Stimulated activated CD4-positive, alpha-beta T cell treated with anti-CD3 and anti-CD28 coated beads, Interleukin-1b, Interleukin-23, amount 100 ng/mL, for 48 hours (primary cell): ENCODE measurements at places on chromosomes 1 and 21.

- DNase-seq: no peak
These were observed 27.8 kb downstream of the TMEM53 start for GRCh38 chr1:44646261-44647110.

DNA sequence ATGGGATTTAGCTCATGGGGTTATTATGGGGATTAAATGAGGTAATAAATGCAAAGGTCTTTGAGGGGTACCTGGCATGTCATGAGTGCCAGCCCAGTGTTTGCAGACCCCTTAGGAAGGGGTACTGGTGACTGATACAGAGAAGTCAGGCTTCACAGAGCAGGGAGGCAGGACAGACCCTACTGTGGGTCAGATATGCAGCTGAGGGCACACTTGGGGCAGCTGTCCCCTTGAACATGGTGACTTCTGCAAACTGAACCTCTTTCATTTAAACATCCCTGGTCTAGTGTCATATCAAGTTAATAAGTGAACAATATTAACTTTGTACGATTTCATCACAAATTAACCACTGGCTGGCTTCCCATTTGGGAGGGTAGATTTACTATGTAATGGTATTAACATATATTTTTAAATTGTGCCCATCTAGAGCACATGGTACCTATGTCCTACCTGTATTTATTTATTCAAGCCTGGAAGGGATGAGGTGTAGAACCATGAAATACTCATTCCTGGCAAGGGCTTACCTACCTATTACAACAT, 25.9 kb downstream of the STPG1 start:
- no peak for DNase-seq

GRCh38 chr1:160830321-160831153, 32.1 kb downstream of the CD244 start:
- peak; percentile 74 for DNase-seq

GRCh38 chr1:186518395-186518794, 57.5 kb upstream of the PDC start:
- no peak for DNase-seq

- no peak for DNase-seq
These were observed 361.0 kb downstream of the SETD4 start for GRCh38 chr21:35699361-35699760.

- DNase-seq: no peak
These were observed 60.9 kb downstream of the AK5 start for GRCh38 chr1:77342745-77343144.

DNA sequence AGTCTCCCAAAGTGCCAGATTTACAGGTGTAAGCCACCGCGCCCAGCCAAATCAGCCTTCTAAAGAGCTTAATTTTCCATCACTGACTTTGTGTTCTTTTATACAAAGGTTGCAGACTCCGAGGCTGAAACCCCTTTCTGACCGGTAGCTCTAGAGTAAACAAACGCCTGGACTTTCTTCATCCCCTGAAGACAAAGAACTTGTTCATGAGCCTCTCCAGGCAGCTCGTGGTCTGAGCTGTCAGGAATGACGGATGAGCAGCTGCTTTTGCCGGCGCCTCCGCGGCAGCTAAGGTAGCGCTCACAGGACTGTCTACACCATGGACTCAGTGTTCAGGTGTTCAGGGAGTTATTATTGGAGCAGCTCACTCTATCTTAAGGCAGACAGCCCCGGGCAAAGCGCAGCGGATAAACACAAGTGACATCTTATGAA, 128.5 kb upstream of the ERRFI1 start:
- DNase-seq: no peak

- DNase-seq: no peak
These were observed 37.6 kb downstream of the FCRL2 start for GRCh38 chr1:157739229-157739901.

- no peak for DNase-seq
These were observed 1.4 kb downstream of the DVL1 start for GRCh38 chr1:1347663-1348419.

GRCh38 chr21:34892209-34892608, 156.9 kb downstream of the RUNX1 start:
- DNase-seq: no peak

DNA sequence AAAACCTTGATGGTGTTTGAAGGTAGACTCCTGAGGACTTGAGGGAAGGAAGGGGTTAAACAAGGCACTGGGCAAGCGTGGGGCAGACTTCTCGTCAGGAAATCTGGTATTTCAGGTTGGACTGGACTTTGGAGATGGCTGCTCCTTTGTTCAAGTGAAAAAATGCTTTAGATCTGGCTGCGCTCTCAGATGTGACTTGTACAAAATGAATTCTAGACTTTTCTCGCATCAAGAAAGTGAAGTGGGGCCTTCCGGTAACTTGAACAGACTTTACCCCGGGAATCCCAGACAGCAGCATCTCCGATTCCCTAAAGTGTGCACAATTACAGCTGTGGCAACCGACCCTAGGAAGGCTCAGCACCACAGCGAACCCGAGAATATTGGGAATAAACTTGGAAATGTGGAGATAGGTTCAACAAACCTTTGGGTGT, 44.3 kb upstream of the ERRFI1 start:
- DNase-seq: no peak

GRCh38 chr1:14555091-14555490, 43.4 kb upstream of the KAZN start:
- DNase-seq: no peak

DNA sequence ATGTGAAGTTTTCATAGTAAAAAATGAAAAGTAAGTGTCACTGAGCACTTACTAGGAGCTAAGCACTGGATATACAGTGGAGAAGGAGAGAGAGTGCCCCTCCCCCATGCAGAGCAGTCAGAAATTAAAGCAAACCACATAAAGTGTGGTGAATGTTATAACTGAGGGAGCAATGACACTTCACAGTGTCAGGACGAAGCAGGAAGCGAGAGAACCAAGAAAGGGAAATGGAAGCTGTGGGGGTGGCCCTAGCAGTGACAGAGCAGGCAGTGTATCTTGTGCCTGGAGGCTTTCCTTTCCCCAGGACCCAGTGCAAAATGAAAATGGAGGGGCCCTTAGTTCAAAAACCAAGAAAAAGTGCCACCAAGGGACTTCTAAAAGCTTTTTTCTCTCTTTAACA, 21.5 kb upstream of the RCAN3 start:
- peak; percentile 73 for DNase-seq

GRCh38 chr21:34648739-34649297, 20.0 kb upstream of the CLIC6 start:
- DNase-seq: no peak

DNA sequence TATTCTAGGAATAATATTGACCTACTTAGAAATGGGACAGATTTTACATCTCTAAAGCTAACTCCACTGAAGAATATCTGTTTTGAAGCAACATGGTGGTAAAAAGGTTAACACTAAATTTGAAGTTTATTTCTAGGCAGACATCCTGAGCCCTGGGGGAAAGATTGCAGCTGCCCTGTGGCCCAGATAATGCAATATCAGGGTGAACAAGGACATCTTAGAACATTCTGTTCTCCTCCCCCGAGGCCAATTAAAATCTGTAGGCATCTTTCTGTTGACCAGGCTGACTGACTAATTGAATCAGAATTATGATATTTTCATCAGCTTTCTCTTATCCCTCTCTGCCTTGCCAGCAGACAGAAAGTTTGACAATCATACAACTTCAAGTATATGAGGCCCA, 149.8 kb upstream of the DUSP10 start:
- DNase-seq: no peak

- no peak for DNase-seq
These were observed 78.7 kb upstream of the PLPPR5 start for GRCh38 chr1:99083338-99083737.

GRCh38 chr1:111275079-111275478, 15.6 kb upstream of the CHIA start:
- DNase-seq: peak; percentile 49

DNA sequence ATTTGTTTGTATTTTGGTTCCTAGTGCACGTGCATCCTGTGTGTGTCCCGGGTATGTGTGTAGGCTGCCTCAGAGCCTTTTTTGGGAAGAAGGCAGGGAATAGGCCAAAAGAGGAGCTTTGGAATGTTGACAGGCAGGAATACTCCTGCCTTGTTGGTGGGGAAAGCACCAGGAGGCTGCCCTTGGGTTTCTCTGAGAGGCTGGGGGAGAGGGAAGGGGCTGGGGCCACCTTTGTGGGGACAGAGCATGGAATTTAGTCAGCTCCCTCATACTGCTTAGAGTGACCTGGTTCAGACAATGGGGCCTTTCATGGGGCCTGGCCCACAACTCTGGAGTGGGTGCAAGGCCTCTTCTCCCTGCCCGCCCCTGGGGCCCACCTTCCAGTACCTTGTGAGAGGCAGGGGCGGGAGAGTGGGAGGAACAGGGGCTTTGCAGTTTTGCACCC, 31.3 kb downstream of the ACOT11 start:
- DNase-seq: no peak

DNA sequence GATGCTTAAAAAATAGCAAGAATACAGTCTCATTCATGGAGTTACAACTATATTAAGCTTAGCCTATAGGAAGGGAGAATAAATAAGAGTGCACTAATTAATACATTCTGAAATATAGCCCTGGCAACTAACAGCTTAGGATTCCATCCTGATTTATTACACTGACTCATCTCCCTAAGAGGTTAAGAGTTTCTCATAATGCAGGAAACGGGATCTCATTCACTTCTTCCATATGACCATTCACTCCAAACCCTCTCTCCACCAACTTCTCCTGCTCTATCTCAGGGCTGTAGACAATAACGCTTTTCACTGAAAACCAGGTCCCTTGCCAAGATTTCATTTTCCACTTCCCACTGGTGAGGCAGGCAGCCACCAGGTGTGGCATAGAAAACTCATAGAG, 168.5 kb upstream of the PLD5 start:
- no peak for DNase-seq

GRCh38 chr21:39662411-39662953, 49.7 kb downstream of the B3GALT5 start:
- DNase-seq: no peak

GRCh38 chr1:22780696-22781095, 70.1 kb downstream of the EPHB2 start:
- no peak for DNase-seq

DNA sequence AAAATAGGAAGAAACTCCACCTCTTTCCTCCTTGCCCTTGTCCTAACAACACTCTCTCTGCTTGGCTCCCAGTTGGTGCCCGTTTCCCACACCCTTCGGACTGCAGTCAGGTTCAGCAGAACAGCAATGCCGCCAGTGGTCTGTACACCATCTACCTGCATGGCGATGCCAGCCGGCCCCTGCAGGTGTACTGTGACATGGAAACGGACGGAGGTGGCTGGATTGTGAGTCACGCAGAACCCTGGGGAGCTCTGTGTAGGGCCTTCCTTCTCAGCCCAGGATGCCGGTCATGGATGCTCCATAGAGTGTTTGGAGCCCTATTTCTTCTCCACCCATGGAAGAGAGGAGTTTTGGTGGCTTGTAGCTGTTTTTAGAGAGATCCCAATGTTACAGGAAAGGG, 60.9 kb downstream of the TNN start:
- DNase-seq: no peak

DNA sequence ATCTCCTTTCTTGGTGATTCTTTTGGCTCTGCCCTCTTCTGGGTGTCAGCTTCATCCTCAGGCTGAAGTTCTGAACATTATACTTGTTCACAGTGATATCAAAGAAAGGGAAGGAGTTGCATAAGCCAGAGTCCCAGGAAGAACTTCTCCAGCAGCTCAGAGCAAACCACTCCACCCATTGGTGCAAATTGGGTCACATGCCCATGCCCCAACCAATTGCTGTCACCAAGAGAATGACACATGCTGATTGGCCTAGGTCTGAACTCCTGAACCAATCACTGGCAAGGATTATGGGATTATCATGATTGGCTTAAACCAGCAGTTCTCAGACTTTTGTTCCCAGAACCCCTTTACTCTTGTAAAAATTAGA, 256.5 kb upstream of the TMEM51 start:
- no peak for DNase-seq

DNA sequence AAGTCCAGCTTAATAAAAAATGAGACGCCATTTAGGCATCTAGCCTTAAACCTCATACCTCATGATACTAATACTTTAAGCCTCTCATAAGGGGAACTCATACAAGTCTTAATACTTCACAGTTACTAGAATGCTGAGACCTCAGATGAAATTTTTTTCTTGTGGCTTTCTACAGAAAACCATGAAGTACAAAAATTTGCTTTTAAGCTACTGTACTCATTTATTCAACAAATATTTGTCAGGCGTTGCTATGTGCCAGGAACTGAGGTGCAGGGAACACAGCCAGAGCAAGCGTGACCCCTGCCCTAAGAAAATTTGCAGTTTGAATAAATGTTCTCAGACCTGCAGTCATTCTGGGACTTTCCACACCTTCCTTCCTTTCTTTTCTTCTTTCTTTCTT, 150.6 kb downstream of the MRPL39 start:
- DNase-seq: peak; percentile 67

DNA sequence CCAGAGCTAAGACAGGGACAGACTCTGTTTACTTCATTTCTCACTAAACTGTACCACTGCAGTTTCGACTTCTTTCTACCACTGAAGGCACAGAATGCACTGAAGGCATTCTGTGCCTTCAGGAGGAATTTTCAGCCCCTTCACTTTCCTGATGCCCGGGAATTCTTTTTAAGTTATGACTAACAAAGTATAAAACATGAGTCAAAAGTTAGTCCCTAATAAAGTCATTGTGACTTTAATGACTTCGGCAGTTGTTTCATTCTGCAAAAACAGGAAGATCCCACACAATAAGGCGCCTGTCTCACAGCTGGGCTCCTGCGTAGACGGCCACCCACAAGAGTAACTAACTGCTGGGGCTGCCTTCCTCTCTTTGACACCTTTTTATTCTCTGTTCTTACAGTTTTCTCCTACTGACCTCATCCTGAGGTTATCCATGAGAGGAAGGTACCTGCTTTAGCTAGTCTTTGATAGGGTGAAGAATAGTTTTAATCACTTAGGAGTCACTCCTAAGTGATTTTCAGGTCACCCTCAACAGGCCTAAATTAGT, 183.9 kb upstream of the SGIP1 start:
- DNase-seq: peak; percentile 65

GRCh38 chr1:227900571-227901051, 47.1 kb downstream of the WNT9A start:
- DNase-seq: no peak

DNA sequence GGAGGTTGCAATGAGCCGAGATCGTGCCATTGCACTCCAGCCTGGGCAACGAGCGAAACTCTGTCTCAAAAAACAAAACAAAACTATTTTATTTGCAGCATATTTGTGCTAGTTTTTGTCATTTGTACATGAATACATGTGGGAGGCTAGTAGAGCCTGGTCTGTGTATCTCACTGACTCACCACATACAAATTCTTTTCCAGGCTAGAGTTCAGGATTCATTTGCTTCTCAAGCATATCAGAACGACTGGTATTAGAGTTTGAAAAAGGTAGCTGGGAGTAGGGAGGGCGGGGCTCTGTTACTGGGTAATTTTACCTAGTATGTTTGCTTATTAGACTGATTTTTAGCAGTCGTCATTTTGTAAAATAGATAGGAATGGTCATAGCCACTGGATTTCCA, 4.5 kb upstream of the TOR3A start:
- DNase-seq: no peak

DNA sequence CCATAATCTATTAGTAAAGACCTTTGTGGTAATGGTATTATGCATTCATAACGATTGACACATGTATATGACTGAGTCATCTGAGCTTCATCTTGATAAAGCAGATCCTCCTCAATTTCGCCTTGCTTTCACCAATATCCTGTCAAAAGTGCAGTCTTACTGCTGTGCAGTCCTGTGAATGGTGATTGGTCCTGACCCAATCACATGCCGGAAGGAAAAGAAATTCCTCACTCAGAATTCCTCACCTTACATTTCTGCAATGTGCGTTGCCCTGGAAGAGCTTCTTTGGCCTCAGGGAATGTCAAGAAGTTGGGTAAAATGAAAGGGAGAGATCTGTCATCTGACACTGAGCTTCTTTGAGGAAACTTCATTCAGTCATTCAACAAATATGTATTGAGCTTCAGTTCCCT, 121.0 kb upstream of the TSPAN2 start:
- DNase-seq: no peak

GRCh38 chr1:113276507-113276906, 113.8 kb upstream of the MAGI3 start:
- no peak for DNase-seq
